ENCODE measurements at places on chromosomes 3 and 15. TPM values are rescaled to one million over a fixed set of nuclear protein-coding genes. Genes with fewer than 3 reads are reported as not detected.

DNA sequence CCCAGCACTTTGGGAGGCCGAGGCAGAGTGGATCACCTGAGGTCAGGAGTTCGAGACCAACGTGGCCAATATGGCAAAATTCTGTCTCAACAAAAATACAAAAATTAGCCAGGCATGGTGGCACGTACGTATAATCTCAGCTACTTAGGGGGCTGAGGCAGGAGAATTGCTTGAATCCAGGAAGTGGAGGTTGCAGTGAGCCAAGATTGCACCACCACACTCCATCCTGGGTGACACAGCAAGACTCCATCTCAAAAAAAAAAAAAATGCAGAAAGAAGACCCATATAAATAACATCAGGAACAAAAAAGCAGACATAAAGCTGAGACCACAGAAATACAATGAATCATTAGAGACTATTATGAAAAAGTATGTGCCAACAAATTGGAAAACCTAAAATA is 235.2 kb upstream of the VEPH1 start:
- H3K27me3 ChIP-seq, result no peaks in the 10 kb centered on the region
- DNase-seq, result no peak
- H3K4me1 ChIP-seq, result no peaks in the 10 kb centered on the region
- H3K27ac ChIP-seq, result no peak overlapping the region
- H3K36me3 ChIP-seq, result no peaks in the 10 kb centered on the region

DNA sequence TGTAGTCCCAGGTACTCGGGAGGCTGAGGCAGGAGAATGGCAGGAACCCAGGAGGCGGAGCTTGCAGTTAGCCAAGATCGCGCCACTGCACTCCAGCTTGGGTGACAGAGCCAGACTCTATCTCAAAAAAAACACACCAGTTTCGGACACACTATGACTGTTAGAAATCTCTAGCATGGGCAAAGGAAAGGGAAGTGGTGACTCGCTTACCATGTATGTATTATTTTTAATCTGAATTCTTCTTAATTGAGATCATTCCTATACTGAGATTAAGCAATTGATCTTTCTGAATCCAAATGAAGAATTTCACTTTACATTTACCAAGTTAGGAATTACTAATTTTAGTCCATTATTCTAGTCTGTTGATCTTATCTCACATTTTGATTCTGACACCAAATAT is 459.2 kb upstream of the ALCAM start:
- no peak overlapping the region for H3K4me3 ChIP-seq
- H3K27ac ChIP-seq, result no peak overlapping the region
- H3K36me3 ChIP-seq, result no peaks in the 10 kb centered on the region
- H3K27me3 ChIP-seq, result no peaks in the 10 kb centered on the region
- H3K4me1 ChIP-seq, result no peaks in the 10 kb centered on the region

DNA sequence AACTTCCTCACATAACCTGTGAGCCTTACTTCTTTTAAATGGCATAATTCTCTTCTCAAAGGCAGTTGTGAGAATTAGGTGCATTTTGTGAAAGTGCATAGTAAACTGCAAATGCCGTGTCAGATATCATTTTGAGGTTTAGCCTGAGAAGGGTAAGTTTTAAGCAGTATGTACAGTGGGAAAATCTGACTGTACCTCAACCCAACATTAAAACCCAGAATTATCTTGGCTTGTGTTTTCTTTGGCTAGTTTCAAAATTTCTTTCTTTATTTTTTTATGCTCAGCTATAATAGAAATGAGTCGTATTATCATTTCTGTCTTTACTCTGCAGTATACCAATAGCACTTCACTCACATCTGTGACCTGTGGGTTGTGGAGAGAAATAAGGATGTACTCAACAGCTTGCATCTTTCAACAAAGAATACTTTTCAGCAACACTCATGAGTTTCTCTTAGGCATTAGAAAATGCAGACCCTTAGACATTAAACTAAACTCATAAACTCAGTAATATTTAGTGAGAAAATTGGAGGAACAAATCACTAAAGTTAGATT is 65.7 kb downstream of the RASA2 start:
- no peak overlapping the region for H3K27ac ChIP-seq
- peaks cover 6% of the 10 kb centered on the region for H3K36me3 ChIP-seq
- H3K4me3 ChIP-seq, result no peak overlapping the region
- no peak for DNase-seq

- peak overlapping the region; percentile 63 for H3K27ac ChIP-seq
- H3K4me1 ChIP-seq, result peaks cover 23% of the 10 kb centered on the region
- no peak overlapping the region for H3K4me3 ChIP-seq
- no peak for DNase-seq
- no peaks in the 10 kb centered on the region for H3K36me3 ChIP-seq
Measured at GRCh38 chr3:155555479-155556060, 189.3 kb downstream of the PLCH1 start.

- no peaks in the 10 kb centered on the region for H3K27me3 ChIP-seq
- no peak for DNase-seq
- no peak overlapping the region for H3K4me3 ChIP-seq
- no peak overlapping the region for H3K27ac ChIP-seq
Measured at GRCh38 chr3:28936154-28936553, 344.7 kb upstream of the RBMS3 start.

DNA sequence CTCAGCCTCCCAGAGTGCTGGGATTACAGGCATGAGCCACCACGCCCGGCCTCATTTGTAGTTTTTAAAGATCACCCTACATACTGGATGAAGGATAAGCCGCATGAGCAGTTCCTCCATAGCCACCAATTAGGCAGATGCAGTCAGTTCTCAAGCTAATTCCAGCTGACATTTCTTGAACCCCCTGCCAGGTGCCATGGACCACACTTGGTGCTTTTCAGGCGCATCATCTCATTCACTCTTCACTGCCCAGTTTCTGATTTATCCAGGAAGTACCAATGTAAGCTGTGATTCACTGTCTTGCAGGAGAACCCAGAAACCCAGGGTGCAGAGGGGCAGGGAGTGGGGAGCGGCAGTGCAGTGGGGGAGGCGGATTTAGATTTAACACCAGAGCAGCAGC is 56.5 kb upstream of the RASA2 start:
- no peaks in the 10 kb centered on the region for H3K36me3 ChIP-seq
- peaks cover 30% of the 10 kb centered on the region for H3K4me1 ChIP-seq
- DNase-seq, result peak; percentile 32

GRCh38 chr3:58058361-58059263 is 50.4 kb downstream of the FLNB start:
- H3K27me3 ChIP-seq, result no peaks in the 10 kb centered on the region
- peak overlapping the region; percentile 38 for H3K27ac ChIP-seq
- H3K4me3 ChIP-seq, result no peak overlapping the region

DNA sequence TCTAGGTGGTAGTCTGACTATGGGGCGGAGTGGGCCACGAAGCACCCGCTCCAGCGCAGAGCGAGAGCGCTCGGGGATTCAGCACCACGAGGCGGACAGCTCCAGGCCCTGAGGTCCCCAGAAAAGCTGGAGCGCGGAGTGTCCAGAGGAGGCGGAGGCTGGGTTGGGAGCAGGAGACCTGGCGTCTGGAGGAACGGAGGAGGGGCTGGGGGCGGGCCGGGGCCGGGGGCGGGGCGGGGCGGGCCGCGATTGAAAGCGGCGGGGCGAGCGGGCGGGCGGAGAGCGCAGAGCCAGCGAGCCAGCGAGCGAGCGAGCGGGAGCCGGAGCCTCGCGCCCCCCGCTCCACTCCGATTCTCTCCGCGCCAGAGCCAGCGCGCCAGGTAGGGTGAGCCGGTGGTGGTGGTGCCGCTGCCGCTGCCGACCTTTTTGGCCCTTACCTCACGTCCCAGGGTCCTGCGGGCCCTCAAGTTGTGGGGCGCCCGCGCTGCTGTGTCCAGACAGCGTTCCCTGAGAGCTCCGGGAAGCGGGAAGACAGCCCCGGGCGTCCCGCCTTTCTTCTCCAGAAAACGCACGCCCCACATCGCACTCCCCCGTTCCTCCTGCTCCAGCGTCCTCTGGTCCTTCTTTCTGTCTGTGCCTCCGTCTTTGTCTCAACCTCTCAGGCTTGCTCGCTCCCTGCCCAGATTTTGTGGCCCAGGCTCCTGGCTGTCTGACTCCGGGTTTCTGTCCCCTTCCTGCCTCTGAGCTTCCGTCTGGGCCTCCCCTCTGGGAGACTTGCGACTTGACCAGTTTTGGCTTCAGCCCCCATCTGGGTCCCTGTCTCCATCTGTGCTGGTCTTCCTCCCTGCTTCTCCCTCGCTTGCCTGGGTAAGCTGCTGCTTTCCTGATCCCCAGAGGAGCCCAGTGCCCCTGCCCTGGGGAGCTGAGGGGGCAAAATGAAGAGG is at the start of gene GRM2:
Gene GRM2 (plus strand): TSS at position 281 of the 944 bp plus-strand sequence. CDS start 1,916 bp downstream, outside the sequence.
- H3K27me3 ChIP-seq, result no peaks in the 10 kb centered on the region
- peaks cover 4% of the 10 kb centered on the region for H3K4me1 ChIP-seq
- peaks cover 3% of the 10 kb centered on the region for H3K36me3 ChIP-seq
- H3K4me3 ChIP-seq, result no peak within 1 kb of the TSS
- peak; percentile 95 for DNase-seq
- H3K27ac ChIP-seq, result no peak within 1 kb of the TSS

DNA sequence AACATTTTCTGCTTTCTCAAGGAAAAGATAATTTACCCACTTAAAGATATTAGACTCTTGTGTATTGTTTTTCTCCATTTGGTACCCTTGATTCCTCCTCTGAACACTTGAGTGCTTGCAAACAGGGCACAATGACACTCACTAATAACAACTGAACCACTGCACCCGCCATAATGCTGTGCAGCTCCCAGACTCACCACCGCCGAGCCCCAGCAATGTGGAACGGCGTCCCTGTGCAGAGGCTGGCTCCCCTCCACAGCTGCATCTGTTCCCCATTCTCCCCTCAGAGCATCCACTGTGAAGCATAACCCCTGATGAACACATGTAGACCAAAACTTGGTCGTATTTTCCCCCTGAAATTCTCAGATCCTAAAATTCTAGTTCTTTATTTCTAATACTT is 276.2 kb upstream of the PLSCR5 start:
- no peak for DNase-seq
- no peak overlapping the region for H3K4me3 ChIP-seq
- H3K36me3 ChIP-seq, result no peaks in the 10 kb centered on the region
- H3K27me3 ChIP-seq, result no peaks in the 10 kb centered on the region
- H3K27ac ChIP-seq, result no peak overlapping the region

GRCh38 chr3:160355826-160356225 is 43.2 kb downstream of the IFT80 start:
- peak; percentile 28 for DNase-seq
- H3K4me1 ChIP-seq, result no peaks in the 10 kb centered on the region
- H3K27me3 ChIP-seq, result no peaks in the 10 kb centered on the region
- no peak overlapping the region for H3K4me3 ChIP-seq
- H3K36me3 ChIP-seq, result no peaks in the 10 kb centered on the region
- no peak overlapping the region for H3K27ac ChIP-seq

- H3K4me1 ChIP-seq, result no peaks in the 10 kb centered on the region
- DNase-seq, result no peak
- H3K27me3 ChIP-seq, result peaks cover 2% of the 10 kb centered on the region
- H3K27ac ChIP-seq, result no peak overlapping the region
Measured at GRCh38 chr3:142958707-142959106, 4.8 kb downstream of the PAQR9 start.

DNA sequence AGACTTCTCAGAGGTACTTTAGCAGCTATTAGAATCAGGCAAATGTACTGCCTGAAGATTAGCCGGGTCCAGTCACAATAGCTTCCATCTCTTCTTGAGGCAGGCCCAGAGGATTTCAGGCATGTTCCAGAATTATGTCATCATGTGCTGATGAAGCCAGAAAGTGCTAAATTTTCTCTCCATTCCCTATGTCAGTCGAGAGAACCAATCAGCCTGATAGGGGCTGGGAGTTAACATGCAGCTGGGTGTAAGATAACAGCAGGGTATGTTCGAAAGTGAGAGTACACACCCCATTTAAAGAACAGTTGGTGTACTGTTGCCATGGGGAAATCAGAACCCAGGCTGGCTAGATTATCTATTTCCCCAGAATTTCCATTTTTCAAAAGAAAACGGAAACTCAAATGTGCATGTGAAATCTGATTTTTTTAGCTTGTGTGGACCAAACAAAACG is 48.7 kb downstream of the MYH15 start:
- H3K27ac ChIP-seq, result no peak overlapping the region
- H3K27me3 ChIP-seq, result no peaks in the 10 kb centered on the region
- H3K4me3 ChIP-seq, result no peak overlapping the region
- H3K36me3 ChIP-seq, result no peaks in the 10 kb centered on the region
- no peak for DNase-seq

- H3K4me1 ChIP-seq, result no peaks in the 10 kb centered on the region
- H3K4me3 ChIP-seq, result peak overlapping the region; percentile 100
- no peaks in the 10 kb centered on the region for H3K27me3 ChIP-seq
- H3K36me3 ChIP-seq, result peaks cover 4% of the 10 kb centered on the region
Measured at GRCh38 chr15:42547918-42548248, 710 bp downstream of the LRRC57 start.

DNA sequence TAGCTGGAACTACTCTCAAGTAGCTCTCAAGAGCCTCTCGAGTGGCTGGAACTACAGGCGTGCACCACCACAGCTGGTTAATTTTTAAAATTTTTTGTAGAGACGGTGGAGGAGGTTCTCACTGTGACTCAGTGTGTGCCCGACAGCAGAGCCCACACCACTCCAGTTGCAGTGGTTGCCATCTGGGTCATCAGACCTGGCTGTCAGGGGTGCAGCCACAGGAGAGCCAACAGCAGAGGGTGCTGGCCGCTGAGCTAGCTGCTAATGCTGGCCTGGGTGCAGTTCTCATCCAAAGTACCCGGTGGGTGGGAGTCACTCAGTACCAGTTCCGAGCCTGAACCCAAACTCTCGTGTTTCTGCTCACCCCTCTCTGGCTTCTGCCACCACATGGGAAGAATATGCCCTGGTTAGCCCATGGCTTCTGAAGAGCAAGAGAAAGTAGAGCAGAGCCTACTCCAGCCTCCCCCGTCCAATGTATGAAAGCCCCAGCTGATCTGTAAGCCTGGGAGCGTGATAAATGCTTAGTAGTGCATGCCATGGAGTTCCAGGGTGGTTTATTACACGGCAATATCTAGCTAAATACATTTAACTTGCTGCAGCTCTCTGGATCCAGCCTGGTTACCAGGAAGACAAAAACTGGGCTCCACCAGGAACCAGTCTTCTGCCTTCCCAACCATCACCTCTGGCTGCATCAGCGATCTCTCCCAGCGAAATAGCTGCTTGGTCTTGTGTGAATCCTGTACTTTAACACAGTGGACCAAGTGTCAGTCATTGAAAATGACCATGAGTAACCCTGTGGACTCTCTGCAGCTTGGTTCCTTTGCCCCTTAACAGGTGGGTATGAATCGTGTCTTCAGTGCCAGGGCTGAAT is 17.1 kb downstream of the UMPS start:
- H3K36me3 ChIP-seq, result peaks cover 17% of the 10 kb centered on the region

DNA sequence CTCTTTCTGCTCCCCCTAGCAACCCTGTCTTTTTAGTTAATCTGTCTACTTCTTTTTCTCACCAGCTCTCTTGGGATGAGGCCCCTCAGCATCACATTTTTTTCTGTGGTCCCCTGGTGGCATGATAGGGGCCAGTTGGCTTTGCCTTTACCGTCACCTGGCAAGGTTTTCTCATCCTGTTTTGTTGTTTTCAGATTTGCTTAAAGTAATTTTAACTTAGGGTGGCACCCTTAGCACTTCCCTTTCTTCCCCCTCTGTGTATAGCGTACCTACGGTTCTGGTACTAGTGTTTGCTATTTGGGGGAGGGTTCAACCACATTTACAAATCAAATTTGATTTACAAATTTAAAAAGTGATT is 35.6 kb downstream of the PDCD6IP start:
- DNase-seq, result no peak
- H3K4me3 ChIP-seq, result no peak overlapping the region
- H3K4me1 ChIP-seq, result no peaks in the 10 kb centered on the region
- H3K27me3 ChIP-seq, result no peaks in the 10 kb centered on the region

- no peaks in the 10 kb centered on the region for H3K36me3 ChIP-seq
- no peak for DNase-seq
- no peaks in the 10 kb centered on the region for H3K4me1 ChIP-seq
- no peaks in the 10 kb centered on the region for H3K27me3 ChIP-seq
Measured at GRCh38 chr3:41318520-41318919, 119.2 kb downstream of the CTNNB1 start.

The GOLGA6L4 gene
- 5.6 TPM for total RNA-seq

The VILL gene
- 7.6 TPM for total RNA-seq

The IL16 gene
- 19.9 TPM for total RNA-seq

The IQCF5 gene
- total RNA-seq, result not detected

The AGBL1 gene
- total RNA-seq, result not detected
